Activated CD4-positive, alpha-beta T cell treated with anti-CD3 and anti-CD28 coated beads, Interleukin-2, amount 10 ng/mL, durations not matched to agents 7 days and 5 days (primary cell): ENCODE measurements at places on chromosomes 3 and 15.

DNA sequence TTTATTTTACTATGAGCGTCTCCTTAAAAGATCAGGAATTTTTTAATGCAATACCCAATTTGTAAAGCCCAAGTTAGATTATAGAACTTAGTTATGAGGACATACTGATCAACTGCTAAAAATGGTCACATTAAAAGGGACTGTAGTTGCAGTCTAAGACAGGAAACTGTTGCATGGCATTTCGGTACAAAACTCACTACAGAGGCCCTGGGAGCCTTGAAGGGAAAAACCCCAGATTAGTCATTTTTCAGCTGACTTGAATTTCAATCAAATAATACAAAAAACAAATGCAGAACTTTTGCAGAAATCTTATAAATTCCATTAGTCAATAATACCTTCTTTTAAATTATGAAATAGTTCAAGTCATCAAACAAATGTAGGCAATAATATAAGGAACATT lies 6.9 kb upstream of the PTX3 start:
- no peak for DNase-seq

- DNase-seq, result no peak
Observed at GRCh38 chr3:123048480-123049237, 18.2 kb upstream of the PDIA5 start.

- no peak for DNase-seq
Observed at GRCh38 chr15:90171623-90172022, 29.5 kb upstream of the SEMA4B start.

DNA sequence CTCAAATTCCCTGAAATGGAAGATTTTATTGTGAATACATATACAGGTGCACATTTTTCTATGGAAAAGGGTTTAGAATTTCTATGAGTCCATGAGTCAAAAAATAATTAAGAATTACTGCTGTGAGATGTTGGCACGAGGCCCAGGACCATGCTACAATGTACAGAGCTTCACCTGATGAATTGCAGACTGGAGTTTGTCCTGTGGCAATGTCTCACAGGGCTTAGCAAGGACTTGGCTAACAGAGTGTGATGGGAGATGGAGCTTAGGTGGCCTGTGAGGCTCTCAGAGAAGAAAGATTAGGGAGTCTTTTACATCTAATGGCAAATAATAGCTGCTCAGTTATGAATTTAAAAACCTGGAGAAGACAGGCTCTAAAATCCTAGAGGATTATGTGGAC lies 219.5 kb upstream of the CBLB start:
- DNase-seq, result no peak

DNA sequence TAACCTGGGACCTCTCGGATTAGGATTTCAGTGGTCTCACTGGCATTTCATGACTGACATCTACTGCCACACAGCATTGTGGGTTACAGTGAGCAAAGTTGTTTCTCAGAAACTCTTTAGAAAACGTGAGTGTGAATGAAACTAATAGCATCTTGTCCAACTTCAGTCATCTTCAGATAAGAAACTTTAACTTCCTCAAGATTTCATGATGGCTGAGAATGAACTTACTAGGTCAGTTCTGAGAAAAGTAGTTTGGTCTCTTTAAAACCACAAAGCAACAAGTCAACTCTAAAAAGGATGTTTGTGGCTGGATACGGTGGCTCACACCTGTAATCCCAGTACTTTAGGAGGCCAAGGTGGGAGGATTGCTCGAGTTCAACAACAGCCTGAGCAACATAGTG lies 14.2 kb upstream of the HOMER2 start:
- DNase-seq, result peak; percentile 37

DNA sequence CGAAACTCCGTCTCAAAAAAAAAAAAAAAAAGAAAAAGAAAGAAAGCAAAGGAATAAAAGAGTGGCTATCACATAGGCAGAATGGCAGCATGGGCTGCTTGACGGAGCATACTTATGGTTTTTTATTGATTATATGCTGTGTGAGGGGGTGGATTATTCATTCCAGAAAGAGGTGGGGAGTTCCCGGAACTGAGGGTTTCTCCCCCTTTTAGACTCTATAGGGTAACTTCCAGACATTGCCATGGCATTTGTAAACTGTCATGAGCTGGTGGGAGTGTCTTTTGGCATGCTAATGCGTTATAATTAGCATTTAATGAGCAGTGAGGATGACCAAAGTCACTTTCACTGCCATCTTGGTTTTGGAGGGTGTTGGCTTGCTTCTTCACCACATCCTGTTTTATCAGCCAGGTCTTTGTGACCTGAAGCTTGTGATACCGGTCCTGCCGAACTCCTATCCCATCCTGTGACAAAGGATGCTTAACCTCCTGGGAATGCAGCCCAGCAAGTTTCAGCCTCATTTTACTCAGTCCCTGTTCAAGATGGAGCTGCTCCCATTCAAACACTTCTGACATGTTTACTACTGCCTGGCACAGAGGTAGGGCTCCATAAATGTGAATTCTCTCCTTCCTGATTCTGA lies 15.8 kb upstream of the ABHD17C start:
- no peak for DNase-seq

DNA sequence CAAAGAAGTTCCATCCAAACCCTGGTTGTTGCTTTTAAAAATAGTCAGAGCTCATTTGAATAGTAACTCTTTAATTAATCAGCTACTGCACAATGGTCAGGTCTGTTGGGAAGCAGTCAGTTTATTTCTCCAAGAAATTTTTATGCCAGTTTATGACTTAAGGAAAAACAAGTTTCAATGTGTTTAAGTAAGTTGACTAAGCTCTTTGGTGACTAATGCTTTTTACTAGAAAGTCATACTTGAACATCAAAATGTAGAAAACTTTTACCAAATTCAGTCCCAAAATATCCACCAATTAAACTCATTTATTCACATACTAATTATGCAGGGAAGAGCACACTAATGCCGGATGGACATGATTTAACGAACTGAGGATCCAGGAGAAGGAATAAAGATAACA lies 22.1 kb downstream of the PRICKLE2 start:
- no peak for DNase-seq

- DNase-seq, result no peak
Observed at GRCh38 chr15:55742927-55743728, at the start of gene PRTG. Gene PRTG, minus strand, starts transcription at chr15:55743152. Its CDS starts 221 bp downstream, at chr15:55742931.

DNA sequence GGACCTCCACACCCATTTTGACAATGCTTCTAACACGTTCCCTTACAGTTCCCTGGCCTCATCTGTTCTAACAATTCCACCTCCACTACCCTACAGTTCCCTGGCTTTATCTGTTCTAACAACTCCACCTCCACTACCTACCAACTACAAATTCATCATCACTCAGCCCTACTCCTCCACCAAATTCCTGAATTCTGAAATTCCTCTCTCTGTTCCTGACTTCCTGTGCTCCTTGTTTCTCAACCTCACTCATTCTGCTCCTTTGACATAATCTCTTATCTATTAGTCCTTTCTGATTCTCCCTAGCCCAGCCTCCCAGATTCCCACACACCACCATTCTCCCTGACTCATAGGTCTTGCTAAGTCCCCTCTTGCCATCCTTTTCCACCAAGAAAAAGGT lies 22.5 kb downstream of the UPK1B start:
- DNase-seq, result no peak

- DNase-seq, result no peak
Observed at GRCh38 chr15:77038312-77039216, 32.3 kb downstream of the TSPAN3 start.
